ENCODE measurements at places on chromosomes 12 and 14. TPM values are rescaled to one million over a fixed set of nuclear protein-coding genes. Genes with fewer than 3 reads are reported as not detected.
A peak's percentile ranks its signal among the peaks of the same experiment; 100 is the strongest.

Gene PCNX4
- 80.6 TPM for total RNA-seq

DNA sequence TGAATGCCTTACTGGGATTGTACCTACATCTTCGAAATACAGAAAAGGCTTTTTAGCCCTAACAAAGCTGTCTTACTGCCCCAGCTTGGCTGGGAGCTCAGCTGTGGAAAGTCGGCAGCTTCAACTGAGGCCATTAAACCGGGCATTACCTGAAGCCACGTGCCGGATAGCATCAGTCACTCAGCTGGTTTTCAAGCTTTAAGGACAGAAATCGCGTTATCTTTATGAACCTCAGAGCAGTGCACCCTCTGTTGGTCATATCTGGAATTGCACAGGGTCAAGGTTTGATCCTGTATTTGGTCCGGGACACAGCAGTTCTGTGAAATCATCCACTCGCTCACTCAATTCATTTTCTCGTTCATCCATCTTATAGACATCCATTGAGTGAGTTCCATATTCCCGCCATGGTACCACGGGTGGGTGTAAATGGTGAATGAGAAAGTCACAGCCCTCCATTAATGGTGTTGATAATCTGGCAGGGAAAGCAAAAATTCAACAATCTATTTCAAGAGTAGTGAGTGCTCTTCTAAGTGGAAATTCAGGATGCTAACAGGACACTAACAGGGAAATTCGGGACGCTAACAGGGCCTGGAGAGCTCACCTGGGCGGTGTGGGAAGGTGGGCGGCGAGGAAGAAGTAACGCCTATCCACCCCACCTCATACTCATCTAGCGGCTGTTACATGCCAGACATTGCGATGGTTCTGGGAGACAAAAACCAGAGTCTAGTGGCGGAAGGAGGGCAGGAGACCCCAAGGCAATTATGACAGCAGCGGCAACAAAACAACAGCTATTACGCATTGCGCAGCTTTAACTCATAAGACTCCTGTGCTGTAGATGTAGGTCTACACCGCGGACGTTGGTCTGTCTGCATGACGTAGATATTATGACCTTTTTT, 60.6 kb upstream of the TCL1A start:
- no peaks in the 10 kb centered on the region for H3K27me3 ChIP-seq
- H3K4me3 ChIP-seq: no peak overlapping the region
- H3K27ac ChIP-seq: no peak overlapping the region
- H3K4me1 ChIP-seq: no peaks in the 10 kb centered on the region
- no peaks in the 10 kb centered on the region for H3K36me3 ChIP-seq

- H3K4me3 ChIP-seq: no peak overlapping the region
- no peaks in the 10 kb centered on the region for H3K36me3 ChIP-seq
- no peaks in the 10 kb centered on the region for H3K4me1 ChIP-seq
- no peak for DNase-seq
Measured at GRCh38 chr12:6096527-6096926, 27.9 kb downstream of the VWF start.

Gene SAMD15
- total RNA-seq: 0.47 TPM

- H3K4me1 ChIP-seq: no peaks in the 10 kb centered on the region
- no peaks in the 10 kb centered on the region for H3K36me3 ChIP-seq
- H3K27me3 ChIP-seq: no peaks in the 10 kb centered on the region
- no peak overlapping the region for H3K4me3 ChIP-seq
- H3K27ac ChIP-seq: no peak overlapping the region
- DNase-seq: no peak
Measured at GRCh38 chr12:72465155-72465554, 193.0 kb downstream of the TRHDE start.

GRCh38 chr12:11648514-11649412, 711 bp upstream of the ETV6 start:
- no peaks in the 10 kb centered on the region for H3K36me3 ChIP-seq
- peak overlapping the region; percentile 93 for H3K4me3 ChIP-seq
- H3K4me1 ChIP-seq: peaks cover 21% of the 10 kb centered on the region
- H3K27ac ChIP-seq: peak overlapping the region; percentile 99
- peak; percentile 66 for DNase-seq

DNA sequence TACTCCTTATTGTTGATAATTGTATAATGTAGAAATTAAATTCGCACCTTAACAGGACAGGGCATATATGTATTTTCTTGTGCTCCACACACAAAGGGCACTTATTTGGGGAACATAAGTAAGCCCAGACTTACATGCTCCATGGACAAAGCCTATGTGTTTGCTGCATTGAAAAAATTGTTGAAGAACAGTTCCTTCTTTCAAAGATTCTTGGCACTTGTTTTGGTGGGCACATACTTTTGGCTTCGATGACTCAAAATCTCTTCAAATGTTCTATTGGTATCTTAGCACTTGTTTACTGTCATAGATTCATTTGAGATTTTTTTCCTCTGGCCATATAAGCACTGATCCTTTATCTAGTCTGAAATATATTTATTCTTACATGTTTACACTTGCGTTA, 1.4 kb upstream of the MAP4K5 start:
- no peak for DNase-seq
- H3K4me1 ChIP-seq: peaks cover 19% of the 10 kb centered on the region
- no peak overlapping the region for H3K4me3 ChIP-seq
- H3K27ac ChIP-seq: no peak overlapping the region
- peaks cover 4% of the 10 kb centered on the region for H3K27me3 ChIP-seq
- peaks cover 23% of the 10 kb centered on the region for H3K36me3 ChIP-seq

Gene TPH2
- 0.34 TPM for total RNA-seq

DNA sequence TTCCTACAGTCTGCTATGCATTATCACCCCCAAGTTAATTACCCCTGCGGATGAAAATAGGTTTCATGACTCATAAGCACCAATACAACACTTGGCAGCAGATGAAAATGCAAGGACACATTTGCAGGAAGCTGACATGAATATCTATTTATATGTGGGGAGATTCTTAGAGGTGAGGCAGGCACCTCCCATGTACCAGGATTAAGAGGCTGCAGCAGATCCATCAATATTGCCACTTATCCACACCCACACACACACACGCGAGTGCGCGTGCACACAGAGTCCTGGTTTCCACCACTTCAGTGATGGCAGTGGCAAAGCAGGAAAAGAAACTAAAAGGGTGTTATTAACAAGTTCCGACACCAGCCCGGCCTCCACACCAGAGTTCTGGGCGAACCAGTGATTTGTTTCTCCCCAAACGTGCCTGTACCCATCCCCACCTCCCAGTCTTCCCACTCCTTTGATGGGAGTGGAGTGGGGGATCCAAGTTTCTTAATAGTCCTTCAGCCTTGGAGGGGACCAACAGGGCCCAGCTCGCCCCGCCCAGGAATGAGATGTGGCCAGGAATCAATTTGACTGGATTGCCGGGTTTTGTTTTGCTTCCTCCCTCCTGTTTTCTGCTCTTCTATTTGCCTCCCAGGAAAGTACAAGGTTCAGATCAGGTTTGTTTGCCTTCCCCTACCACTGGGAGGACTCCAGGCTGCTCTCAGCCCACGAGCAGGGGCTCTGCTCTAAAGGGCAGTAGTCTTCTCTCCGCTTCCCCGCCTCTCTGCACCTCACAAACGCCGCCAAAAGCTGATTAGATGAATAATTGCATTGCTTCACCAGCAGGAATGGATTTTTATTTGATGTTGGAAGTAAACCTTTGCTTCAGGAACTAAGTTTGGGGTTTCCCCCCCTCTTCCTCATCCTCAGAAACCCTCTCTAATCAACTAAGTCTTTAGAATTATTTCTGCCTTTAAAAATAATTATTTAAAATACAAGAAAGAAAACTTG, 5.2 kb downstream of the IRF2BPL start:
- no peaks in the 10 kb centered on the region for H3K36me3 ChIP-seq
- H3K4me3 ChIP-seq: peak overlapping the region; percentile 55
- peaks cover 25% of the 10 kb centered on the region for H3K4me1 ChIP-seq

Gene CD163L1
- total RNA-seq: 36.8 TPM

- no peak for DNase-seq
- no peaks in the 10 kb centered on the region for H3K36me3 ChIP-seq
- H3K27ac ChIP-seq: no peak overlapping the region
- no peak overlapping the region for H3K4me3 ChIP-seq
- H3K27me3 ChIP-seq: no peaks in the 10 kb centered on the region
Measured at GRCh38 chr12:26465419-26466097, 270.2 kb downstream of the SSPN start.

Gene OAS1
- total RNA-seq: not detected

Gene ADIPOR2
- total RNA-seq: 43.3 TPM

- no peaks in the 10 kb centered on the region for H3K36me3 ChIP-seq
- H3K4me3 ChIP-seq: no peak overlapping the region
Measured at GRCh38 chr12:77377116-77377515, 311.7 kb upstream of the E2F7 start.
